ENCODE measurements at places on chromosomes 16 and 17.

GRCh38 chr17:31444026-31444425 lies 52.6 kb downstream of the RAB11FIP4 start:
- peak; percentile 81 for DNase-seq

DNA sequence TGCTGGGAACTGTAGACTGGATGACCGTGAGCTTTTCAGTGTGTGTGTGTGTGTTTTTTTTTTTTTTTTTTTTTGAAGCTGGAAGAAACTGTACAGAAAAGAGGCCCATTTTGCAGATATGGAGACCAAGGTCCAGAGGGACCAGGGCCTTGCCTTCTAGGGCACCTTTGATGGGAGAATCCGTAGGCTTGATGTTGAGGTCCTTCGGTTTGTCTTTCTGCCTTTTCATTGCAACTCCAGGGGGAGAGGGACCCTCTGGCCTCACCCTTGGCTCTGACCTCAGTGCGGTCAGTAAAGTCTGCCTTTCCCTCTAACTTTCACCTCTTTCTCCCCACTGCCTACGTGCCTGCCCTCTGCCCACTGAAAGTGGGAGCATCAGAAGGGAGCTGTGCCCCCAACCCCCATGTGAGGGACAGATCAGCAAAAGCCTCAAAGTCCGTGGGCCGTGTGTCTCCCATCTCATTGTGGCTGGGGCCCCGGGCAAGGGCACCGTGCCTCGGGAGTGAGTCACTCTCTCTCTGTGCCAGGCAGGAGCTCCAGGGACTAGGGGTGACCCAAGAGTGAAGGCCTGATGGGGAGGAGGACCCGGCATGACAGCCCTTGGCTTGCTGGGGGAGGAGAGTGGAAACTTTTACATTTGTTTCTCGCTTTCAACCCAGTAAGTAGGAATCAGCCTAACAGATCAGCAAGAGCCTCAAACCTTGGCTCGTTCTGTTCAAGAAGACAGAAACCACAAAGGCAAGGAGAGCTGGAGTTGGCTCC lies 123.6 kb downstream of the CMIP start:
- DNase-seq, result no peak

DNA sequence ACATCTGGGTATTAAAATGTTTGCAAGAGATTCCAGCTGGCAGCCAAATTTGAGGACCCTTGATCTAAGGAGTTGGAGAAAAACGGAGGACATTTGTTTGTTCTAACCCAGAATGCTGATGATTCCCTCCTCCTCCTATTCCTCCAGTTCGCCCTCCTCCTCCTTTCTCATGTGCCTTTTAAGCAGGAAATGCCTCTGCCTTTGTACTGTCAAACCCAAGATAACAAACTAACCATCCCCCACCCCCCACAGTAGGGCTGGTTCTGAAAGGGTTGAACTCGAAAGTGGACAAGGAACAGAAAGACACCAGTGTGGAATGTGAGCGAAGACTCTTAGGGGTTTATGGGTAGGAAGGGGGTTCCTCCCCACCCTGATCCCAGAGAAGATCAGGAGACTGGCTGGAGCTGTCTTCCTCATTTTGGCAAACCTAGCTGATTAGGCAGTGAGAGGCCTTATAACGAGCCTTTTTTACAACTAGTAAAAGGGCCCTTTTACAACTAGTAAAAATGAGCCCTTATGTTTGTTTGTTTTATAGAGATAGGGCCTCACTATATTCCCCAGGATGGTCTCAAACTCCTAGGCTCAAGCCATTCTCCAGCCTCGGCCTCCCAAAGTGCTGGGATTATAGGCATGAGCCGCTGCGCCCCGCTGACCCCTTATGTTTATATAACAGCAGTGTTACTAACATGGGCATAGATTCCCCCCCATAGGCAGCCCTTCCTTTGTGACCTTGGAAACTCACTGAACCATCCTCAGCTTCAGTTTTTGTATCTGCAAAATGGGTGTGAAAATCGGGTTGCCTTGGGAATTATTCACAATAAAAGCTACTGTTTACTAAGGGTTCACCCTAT lies 975 bp downstream of the CHD9 start:
- peak; percentile 35 for DNase-seq

GRCh38 chr17:30132615-30133014 lies 16.0 kb downstream of the NSRP1 start:
- DNase-seq, result no peak

- no peak for DNase-seq
Measured at GRCh38 chr16:65314627-65315008, 192.8 kb upstream of the CDH11 start.

GRCh38 chr16:6682142-6682811 lies 650.4 kb upstream of the RBFOX1 start:
- no peak for DNase-seq

DNA sequence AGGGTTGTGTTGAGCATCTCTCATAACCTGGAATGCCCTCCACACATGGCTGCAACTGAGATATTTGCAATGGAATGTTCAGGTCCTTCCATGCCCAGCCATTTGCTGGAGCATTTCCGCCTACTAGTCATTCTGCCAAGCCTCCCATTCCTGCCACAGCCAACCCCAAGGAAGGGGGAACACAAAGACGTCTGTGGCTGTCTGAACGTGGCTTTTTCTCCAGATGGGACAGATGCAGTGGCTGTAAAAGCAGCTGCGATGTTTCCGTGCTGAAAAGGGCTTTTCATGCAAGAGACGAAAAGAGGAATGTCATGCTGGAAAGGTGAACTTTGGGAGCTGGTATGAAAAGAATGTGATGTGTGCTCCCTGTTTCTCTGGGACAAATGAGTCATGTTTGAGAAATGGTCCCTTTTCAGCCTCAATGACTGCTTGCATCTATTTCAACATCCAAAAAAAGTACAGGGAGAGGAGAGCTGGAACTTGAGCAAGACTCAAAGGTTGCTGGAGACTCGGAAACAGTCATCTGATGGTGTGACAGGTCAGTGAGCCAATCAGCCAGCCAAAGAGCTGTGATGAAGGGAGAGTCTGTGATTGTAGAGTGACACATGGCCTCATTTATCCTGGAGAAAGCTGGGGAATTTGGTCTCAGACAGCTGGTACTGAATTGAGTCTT lies 208.9 kb downstream of the SHISA9 start:
- peak; percentile 6 for DNase-seq

DNA sequence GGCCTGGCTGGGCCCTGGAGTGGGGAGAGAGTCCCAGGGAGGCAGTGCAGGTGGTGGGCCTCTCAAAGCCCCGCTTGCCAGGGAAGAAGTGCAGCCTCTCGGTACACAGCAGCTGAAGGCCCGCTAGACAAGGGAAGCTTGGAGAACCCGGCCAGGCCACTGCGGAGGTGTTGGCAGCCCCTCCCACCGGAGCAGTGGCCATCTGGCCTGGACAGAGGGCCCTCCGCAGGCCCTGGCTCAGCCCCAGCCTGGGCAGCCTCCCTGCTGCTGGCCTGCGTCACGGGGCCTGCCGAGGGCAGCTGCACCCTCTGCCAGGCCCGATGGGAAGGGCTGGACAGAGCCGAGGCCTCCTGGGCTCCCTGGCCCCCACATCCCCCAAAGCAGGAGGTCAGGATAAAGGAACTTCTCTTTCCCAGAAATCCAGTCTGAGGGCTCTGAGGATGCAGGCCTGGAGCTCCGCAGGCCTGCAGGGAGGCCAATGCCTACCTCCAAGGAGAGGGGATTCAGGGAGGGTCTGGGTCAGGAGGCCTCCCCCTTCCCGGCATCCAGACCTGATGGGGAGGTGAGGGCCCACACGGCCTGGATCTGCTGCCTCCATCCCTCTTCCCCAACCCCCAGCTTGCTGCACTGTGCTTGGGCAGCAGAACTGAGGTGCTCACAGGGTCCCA lies 4.3 kb downstream of the SPPL2C start:
- DNase-seq, result peak; percentile 88

DNA sequence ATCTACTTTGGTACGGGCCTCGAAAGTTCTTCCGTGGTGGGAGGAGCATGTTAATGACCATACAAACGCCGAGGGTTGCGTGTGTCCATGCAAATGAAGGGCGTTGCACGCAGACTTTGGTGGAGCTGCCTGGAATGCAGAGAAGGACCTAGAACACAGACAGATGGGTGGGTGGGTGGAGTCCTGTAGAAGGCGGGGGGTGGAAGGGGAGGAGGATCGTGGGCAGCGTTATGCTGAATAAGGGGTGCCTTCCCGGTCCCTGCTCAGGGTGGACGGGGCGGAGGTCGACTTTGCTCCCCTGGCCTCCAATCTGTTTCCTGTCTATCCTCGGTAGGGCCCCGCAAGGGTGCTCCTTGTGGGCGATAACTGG lies 795 bp upstream of the PAQR4 start:
- DNase-seq, result no peak

GRCh38 chr17:39579318-39580081 lies 28.2 kb downstream of the NEUROD2 start:
- no peak for DNase-seq

DNA sequence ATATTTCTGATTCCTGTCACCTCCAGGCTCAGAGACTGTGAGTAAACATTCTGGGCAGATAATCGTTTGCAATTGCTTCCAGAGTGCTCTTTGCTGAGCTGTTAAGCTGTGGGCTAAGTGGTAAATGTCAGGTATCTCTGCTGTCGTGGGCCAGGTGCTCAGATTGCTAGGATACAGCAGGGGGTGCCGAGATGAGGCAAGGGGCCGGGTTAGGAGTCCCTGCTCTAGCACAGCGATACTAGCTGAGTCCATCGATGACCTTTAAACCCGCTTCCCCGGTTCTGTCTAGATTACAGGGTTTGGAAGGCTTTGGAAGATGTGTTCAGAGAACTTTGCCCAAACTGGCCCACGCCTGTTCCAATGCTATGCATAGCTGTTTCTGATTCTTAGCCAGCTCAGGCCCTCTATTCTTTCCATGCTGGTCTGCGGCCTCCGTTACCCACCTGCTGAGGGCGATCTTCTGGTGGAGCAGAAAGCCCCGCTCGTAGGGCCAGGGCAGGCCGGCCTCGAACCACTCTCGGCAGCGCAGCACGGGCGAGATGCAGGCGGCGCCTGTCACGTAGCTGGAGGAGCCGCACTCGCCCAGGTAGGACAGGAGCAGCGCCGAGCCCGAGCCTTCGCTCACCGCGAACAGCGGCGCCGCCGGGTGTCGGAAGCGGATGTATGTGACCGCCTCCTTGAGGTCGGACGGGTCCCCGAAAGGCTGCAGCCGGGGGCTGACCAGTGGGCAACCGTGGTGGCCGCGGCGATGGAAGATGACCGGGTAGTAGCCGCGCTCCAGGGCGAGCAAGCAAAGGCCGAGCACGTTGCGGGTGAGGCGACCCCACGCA lies 979 bp downstream of the ABHD15 start:
- DNase-seq, result no peak

Data from putamen (tissue), 1 donor.